ENCODE measurements at places on chromosomes 1 and 21. TPM values are rescaled to one million over a fixed set of nuclear protein-coding genes. Genes with fewer than 3 reads are reported as not detected.

The VHLL gene
- not detected for total RNA-seq

The ELF3 gene
- under 0.01 TPM for total RNA-seq

DNA sequence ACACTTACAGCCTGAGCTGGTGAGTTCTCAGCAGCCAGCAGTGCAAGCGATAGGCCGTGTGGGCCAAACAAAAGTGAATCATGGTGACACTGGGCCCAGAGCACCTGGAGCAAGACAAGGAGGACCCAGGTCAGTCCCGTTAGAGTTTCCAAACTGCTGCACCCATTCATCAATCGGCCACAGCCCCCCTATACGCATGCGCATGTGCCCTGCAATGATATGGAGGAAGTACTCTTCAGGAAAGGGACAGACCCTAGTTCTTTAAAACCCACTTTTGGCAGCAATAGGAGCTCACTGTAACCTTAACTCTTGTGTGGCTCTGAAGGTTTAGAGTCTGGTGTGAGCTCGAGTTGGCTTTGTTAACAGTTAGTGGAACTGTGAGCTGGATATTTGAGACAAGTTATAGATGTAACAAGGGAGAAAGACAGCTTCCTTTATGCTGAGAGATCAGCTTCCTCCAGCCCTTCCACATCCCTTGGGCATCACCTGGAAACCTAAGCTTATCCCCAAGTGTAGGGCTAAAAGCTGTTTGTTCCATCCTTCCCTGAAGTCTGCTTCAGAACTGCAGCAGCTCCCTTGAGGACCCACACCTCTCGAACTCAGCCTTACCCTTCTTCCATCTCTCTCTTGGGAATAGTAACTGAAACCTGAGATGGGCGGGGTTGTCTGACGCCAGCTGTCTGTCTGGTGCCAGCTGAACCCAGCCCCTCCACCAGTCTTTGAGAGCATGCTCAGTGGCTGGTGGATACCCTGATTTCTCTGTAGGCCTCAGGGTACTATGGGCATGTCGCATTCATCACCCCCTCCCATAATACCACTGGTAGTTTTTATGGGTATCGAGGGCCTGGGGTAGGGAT, 17.7 kb downstream of the NMNAT1 start:
- H3K27me3 ChIP-seq, result no peaks in the 10 kb centered on the region
- H3K4me3 ChIP-seq, result no peak overlapping the region
- no peak overlapping the region for H3K27ac ChIP-seq
- no peak for DNase-seq
- H3K36me3 ChIP-seq, result no peaks in the 10 kb centered on the region

DNA sequence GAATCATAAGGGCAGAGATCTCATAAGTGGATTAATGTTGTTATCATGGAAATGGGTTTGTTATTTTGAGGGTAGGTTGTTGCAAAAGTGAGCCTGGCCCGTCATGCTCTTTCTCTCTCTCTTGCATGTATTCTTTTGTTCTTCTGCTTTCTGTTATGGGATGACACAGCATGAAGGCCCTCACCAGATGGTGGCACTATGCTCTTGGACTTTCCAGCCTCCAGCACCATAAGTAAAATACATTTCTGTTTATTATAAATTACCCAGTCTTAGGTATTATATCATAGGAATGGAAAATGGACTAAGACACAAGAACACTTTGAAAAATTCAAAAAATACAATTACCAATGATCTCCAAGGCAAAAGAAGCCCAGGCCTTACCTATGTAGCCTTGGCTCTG, 676.1 kb downstream of the PTPRU start:
- H3K4me1 ChIP-seq, result no peaks in the 10 kb centered on the region
- peaks cover 6% of the 10 kb centered on the region for H3K27me3 ChIP-seq
- DNase-seq, result no peak

Data from osteoblast (primary cell).